ENCODE measurements at places on chromosomes 3 and 15.

DNA sequence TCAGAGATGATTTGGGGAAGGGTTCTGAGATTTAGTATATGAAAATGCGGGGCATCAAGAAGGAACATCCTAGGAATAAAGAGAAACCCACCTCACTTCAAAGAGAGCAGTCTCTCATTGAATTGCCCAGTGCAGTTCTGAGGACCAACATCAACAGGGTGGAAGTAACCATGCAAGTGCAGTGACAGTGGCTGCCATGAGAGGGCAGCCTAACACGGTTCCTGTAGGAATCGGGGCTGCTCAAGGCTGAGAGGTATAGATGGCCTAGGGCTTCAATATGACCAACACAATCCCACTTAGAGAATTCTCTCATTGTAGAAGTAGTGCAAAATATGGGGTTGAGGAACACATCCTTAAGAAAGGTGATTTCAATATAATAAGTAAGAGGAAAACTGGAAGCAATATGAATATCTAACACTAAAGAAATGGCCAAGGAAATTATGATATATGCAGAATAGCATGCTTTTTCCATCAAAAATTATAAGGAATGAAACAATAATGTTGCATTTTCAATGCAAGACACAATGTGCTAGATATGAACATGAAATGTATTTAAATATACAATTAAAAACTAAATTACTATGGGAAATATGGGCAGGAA is 51.1 kb upstream of the ARRDC4 start:
- peak; percentile 58 for DNase-seq

GRCh38 chr3:156472684-156473083 is 82.2 kb downstream of the SSR3 start:
- no peak for DNase-seq

DNA sequence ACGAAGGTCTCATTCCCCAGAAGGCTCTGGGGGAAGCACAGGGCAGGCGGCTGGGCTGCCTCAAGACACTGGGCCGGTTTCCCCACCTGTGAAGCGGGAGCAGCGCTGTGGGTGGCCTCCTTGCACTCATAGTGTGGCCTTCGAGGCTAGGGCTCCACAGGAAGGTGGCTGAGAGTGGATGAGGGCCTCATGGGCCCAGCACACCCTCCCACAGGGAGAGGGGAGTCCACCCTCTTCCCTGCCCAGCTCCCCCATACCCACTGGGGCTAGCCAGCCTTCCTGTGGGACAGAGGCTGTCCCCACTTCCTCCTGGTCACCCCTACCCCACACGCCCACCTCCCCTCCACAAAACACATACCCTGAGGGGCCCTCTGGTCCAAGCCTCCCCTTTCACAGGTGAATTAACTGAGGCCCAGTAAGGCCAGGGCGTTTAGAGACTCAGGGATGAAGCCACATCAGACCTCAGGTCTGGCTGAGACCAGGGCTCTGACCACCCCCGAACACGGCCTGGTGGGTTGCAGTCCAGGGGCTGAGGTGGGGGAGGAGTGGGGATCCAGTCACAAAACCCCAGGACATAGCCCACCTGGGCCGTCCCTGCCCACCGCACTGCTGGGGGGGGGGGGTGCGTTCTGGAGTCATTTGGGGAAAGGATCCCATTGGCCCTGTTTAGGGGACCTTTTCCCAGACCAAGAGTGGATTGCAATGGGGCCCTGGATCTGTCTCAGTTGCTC is 1.1 kb downstream of the ANPEP start:
- DNase-seq, result no peak

DNA sequence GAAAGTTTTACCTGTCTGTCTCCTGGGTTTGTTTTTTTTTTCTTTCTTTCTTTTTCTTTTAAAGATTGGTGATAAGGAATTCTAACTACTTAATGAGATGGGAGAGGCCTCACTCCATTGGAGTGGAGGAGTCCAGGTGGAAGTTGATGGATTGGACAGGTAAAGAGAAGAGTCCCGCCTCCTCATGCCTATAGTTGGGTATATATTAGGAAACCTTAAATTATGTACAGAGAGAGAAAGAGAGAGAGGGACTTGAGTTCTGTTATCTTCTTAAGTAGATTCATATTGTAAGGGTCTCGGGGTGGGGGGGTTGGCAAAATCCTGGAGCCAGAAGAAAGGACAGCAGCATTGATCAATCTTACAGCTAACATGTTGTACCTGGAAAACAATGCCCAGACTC is 158.2 kb downstream of the TP63 start:
- no peak for DNase-seq

DNA sequence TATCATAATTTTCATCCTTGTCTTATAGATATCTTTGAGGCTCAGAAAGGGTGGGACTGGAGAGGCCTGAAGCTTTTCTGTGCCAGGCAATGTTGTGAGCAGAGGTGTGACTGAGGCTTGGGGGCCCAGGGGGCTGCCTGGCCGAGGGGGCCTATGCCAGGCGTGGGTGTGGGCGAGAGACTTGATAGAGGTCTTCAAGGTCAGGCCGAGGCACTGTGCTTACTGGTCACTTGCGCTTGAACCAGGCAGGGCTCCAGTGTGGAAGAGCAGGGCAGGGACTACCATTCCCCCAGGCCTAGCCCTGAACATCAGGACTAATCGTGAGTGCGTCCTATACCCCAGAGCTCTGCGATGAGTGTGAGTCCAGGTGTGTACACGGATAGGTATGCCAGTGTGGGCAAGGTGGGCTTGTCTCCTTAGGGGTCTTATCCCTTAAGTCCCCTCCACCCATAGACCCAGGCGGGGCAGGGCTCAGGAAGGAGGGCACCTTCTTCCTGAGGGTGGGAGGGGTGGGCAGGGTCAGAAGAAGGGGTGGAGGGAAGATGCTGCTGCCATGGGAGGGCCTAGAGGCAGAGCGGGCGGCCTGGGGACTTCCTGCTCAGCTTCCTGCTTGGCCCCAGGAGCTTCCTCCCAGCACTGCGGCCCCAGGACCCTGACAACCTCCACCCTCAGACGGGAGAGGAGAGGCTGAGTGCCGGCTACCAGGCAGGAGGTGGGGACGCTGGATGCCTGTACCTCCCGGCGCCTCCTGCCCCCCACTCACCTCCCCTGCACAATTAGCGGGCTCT is 84.7 kb downstream of the LINGO1 start:
- DNase-seq, result no peak

GRCh38 chr3:39358333-39358732 is 24.8 kb upstream of the SLC25A38 start:
- DNase-seq, result no peak

- DNase-seq, result no peak
Measured at GRCh38 chr3:150733936-150734794, 28.8 kb downstream of the SIAH2 start.

- no peak for DNase-seq
Measured at GRCh38 chr3:130504701-130505100, 12.3 kb upstream of the COL6A6 start.

DNA sequence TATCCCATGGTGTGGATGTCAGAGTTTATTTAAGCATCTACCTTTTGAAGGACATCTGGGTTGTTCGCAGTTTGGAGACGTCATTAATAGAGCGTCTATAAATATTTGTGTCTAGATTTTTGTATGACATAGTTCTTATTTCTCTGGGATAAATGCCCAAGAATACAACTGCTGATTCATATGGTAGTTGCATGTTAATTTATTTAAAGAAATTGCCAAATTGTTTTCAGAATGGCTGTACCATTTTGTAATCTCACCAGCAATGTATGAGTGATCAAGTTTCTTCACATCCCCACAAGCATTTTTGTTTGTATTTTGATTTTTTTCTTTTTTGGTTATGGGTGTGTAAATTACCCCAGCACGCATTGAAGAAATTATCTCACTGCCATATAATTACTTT is 656.9 kb downstream of the NTRK3 start:
- no peak for DNase-seq

DNA sequence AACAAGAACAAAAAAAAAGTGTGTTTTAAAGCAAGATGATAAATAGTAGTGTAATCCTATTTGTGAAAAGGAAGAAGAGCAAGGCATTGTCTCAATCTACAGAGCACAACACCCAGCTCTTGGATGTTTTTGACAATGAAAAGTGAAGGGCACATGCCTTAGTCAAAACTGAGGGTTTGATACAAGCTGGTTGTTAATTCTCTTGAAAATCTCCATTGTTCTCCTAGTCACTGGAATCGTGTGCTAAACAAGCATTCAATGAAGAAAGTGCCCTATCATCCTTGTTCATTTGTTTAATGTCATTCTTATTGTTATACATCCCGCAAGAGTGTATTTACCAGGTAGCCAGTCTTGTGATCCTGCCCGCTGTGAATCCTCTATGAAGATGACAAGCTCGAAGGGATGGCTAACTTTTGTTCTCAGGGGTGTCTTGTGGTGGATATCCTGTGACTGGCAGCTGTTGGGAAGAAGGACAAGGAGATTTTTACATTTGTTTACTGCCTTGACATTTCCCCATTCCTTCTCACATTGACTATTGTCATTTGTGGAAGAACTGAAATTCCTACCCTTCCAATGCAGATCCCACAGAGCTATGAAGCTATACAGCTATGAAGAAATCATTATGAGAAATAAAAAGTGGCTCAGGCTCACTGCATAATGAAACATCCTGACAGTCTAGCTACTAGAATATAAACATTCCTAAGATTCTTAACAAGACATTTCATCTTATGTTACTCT is 175.9 kb downstream of the VGLL3 start:
- DNase-seq, result no peak

GRCh38 chr3:23667536-23668429 is 138.0 kb upstream of the UBE2E1 start:
- no peak for DNase-seq

GRCh38 chr3:120599211-120599610 is 3.1 kb downstream of the NDUFB4 start:
- DNase-seq, result no peak

DNA sequence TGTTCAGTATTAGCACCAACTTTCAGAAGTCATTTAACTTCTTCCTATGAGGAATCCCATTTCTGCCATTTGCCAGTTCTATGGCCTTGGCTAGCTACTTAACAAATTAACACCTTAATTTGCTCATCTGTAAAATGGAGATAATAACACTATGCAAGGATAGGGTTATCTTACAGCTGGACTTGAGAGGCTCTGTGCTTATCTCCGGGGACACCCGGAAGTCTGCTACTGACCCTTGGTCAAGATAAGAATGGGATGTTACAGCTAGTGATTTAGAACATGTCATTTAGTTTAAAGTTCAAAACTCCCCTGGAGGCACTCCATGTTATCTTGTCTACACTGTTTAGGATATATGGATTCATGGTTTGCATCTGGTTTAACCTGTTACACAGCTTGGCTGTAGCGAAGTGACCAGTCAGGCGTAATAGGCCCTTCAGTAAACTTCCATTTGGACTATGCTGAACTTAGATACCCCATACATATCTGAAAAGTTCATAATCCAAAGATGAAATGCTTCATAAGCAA is 156.0 kb upstream of the CD96 start:
- DNase-seq, result no peak

- no peak for DNase-seq
Measured at GRCh38 chr3:170426240-170426797, 7.7 kb downstream of the CLDN11 start.

- DNase-seq, result no peak
Measured at GRCh38 chr3:79233431-79234060, 534.3 kb downstream of the ROBO1 start.

DNA sequence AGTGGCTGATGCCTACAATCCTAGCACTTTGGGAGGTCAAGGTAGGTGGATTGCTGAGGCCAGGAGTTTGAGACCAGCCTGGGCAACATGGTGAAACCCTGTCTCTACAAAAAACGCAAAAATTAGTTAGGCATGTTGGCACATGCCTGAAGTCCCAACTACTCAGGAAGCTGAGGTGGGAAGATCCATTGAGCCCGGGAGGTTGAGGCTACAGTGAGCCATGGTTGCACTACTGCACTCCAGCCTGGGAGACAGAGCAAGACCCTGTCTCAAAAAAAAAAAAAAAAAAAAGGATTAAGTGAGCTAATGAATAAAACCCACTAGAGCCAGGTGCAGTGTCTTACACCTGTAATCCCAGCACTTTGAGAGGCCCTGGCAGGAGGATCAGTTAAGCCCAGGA is 6.7 kb upstream of the SEC11A start:
- DNase-seq, result no peak

GRCh38 chr3:194057570-194058188 is 78.3 kb upstream of the HES1 start:
- no peak for DNase-seq

GRCh38 chr15:98668566-98669308 is 20.4 kb downstream of the IGF1R start:
- DNase-seq, result no peak

- no peak for DNase-seq
Measured at GRCh38 chr3:152234657-152235375, 33.9 kb upstream of the MBNL1 start.

DNA sequence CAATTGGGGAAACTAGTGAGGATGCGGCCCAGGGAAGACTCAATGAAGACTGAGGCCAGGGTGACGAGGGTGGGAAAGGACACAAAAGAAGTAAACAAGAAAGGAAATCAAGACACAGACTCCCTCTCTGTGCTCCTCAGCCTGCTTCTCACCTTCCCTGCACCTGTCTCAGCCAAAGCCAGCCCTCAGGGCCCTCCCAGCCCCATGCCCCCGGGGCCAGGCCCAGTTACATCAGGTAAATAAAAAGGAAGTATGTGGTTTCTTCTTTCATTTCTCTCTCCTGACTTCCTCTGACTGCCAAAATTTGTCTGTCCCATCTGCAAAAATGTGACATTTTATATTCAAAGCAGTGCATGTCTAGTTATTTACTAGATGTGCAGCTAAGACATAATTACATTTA is 328.0 kb downstream of the UACA start:
- DNase-seq, result no peak

DNA sequence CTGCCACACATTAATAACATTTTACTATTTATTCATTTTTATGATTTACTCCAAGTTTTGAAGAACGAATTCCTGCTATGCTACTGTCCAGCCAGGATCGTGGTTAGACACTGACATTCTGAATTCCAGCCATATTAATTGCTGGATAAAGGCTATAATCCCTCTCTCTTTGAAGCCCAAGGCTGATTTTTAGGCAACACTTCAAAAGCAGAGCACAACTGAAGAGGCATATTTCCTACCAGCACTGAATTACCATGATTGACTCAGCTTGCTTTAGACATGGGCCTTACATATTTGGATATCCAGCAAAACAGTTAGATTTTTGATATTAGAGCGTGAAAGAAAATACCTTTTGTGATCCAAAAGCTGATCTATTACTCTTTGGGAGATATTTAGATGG is 205.0 kb downstream of the ZIC1 start:
- DNase-seq, result no peak

DNA sequence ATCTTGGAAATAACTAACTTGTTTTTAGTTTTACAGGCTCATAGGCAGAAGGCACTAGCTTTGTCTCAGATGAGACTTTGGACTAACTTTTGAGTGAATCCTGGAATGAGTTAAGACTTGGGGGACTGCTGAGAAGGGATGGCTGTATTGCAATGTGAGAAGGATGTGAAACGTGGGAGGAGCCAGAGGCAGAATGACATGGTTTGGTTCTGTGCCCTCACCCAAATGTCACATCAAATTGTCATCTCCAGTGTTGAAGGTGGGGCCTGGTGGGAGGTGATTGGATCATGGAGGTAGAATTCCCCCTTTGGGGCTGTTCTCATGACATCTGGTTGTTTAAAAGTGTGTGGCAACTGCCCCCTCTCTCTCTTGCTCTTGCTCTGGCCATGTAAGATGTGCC is 28.8 kb upstream of the CCDC50 start:
- no peak for DNase-seq
